ENCODE measurements at places on chromosomes 7 and 10.

GRCh38 chr10:31395695-31396094 lies 76.7 kb downstream of the ZEB1 start:
- DNase-seq, result no peak

DNA sequence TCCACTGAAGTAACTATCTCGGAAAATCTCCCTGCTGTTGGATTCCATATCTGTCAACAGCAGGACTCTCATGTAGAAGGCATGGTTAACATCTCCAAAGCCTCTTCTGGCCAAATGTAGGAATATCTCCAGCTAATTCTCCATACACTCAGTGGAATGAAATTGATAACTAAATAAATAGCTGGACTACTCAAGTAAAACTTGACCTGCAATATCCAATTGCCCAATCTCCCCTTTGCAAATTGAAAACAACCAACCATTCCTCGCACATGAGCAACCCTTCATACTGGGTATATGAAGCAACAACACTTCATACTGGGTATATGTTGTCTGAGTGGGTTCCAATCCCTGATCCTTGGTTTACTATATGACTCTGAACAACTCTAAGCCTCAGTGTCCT lies 105.4 kb upstream of the KMT2E start:
- DNase-seq, result no peak

DNA sequence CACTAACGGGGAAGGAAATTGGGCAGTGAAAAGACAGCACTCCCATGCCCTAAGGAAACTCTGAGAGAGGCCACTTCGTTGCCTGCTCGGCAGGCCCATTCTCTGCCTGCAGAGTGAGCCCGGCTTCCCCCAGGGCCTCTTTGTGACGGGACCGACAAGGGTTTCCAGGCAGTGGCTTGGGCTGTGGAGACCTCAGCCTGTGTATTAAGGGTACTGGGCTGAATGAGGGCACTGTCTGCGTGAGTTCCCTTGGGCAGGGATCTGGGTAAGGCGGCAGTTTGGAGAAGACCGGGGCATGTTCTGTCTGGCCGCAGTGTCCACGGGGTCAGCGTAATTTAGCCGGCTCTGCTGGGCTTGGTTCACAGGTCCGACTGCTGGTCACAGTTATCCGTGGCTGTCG lies 237.2 kb downstream of the MGMT start:
- no peak for DNase-seq

- no peak for DNase-seq
Measured at GRCh38 chr10:26799342-26799741, 61.4 kb downstream of the ABI1 start.

DNA sequence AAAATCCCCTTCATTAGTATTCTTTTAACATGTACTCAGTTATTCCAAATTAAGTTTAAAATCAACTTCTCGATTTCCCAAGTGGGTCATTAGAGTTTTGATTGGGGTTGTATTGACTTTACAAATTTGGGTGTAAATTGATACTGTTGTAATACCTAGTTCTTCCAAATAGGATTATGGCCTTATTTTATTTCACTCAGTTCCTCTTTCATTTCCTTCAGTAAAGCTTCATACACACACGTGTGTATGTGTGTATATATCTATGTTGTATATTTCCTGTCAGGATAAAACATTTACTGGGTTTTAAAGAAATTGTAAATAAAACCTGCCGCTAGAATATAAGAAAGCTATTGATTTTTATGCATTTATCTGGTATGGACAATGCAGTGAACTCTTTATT lies 15.9 kb downstream of the YME1L1 start:
- DNase-seq, result no peak

GRCh38 chr7:96034940-96035727 lies 262.8 kb downstream of the DYNC1I1 start:
- no peak for DNase-seq

DNA sequence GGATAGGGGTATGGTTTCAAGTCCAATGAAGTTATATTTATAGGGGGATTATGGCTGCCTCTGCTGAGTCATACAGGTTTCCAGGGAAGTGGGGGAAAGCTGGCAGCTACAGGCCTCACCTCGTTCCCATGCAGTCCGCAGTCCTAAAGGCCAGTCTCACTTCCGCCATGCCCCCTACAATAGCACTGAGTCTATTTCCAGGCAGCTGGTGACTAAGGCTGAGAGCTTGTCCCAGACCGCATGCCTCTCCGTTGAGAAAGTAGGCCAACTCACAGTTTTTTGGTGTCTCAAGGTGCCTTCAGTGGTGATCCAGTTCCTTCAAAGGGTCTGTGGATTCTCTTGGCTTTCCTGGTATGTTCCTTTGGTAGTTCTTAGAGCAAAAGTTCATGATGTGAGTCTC lies 203.9 kb upstream of the GLI3 start:
- no peak for DNase-seq

DNA sequence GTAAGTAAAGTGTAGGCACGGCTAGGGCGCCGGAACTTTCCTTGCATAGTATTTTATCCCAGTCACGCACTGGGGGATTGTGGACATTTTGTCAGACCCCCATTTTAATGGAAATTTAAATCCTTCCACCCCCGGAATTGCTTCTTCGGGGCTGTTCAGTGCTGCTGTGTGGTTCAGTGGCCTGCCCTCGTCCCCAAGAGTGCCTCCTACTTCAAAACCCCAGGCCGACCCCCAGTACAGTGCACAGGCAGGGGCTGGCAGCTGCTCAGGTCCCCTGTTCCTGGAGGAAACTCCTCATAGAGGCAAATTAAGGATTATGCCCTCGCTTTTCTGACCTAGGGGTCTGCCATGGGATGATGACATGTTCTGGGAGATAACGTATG lies 94.5 kb downstream of the PTPRE start:
- DNase-seq, result no peak

DNA sequence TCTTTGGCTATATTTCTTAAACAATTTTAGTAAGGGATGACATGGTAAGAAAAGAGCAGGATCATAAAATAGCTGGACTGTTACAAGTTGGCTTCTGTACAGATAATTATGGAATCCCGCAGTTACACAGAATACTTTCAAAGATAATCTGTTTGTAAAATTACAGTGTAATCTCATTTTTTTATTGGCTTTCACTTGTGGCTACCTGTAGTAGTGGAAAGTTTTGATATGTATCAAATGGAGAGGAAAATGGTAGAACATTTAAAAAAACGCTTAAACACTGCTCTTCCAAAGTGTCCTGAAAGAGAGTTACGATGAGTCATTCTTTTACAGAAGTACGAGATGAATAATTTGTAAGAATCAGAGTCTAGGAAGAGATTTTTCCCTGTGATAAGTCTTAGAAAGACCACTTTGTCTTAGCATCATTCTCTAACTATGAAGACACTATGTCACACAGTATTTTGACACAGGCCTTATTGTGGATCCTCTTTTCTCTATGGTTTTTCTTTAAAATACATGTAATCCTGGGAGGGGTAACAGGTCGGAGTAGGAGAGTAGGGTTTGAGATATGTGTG lies 215.0 kb upstream of the DKK1 start:
- no peak for DNase-seq

- no peak for DNase-seq
Measured at GRCh38 chr7:84697506-84697905, 489.4 kb downstream of the SEMA3D start.

- no peak for DNase-seq
Measured at GRCh38 chr7:27245798-27246691, 3.4 kb downstream of the EVX1 start.

GRCh38 chr7:29995652-29996051 lies 6.1 kb upstream of the SCRN1 start:
- no peak for DNase-seq

- DNase-seq, result no peak
Measured at GRCh38 chr10:2011106-2011716, 273.9 kb upstream of the ADARB2 start.

GRCh38 chr10:70809011-70809611 lies 6.6 kb upstream of the SGPL1 start:
- DNase-seq, result no peak

GRCh38 chr10:77494756-77495541 lies 142.7 kb downstream of the KCNMA1 start:
- no peak for DNase-seq

GRCh38 chr7:150620617-150621371 lies 11.4 kb downstream of the GIMAP6 start:
- no peak for DNase-seq

- DNase-seq, result no peak
Measured at GRCh38 chr7:50273301-50273700, 31.2 kb upstream of the IKZF1 start.

DNA sequence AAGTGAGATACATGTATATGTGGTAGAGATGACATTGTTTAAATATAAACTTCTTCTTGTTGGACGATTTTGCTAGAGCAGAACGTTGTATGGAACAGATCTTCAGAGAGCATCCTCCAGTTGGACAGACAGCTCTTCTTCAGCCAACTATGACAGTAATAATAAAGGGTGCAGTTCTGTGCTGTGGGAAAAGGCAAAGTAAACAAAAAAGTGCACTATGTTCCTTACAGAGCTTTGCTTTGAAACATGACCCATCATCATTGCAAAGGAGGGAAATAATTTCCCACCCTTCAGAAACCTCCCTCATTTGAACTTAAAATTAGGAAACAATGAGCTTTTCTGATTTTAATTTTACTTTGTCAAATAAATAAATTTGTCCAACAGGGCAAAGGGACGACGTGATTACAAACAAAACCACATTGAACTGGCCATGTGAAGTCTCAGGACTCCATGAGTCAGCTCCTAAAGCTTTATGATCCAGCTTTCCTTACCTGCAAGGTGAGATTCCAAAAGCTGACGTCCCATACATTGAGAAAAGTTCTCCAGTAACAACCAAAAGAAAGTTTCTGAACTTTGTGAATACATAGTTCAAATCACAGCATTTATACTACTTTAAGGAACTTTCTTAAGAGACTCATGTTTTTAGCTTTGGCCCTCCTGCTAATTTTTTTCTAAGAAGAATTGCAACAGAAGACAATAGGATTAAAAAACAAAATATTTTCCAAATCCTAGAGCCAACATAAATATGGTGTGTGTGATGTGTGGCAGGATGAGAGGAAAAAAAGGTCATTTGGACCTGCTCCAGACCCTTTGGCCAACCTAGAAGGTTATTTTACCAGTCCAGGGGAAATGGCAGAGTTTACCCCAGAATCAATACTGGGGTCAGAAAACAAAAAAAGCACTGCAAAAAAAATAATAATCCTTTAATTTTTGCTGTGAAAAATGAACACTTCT lies 565.4 kb upstream of the NRP1 start:
- no peak for DNase-seq

GRCh38 chr10:119715628-119716505 lies 10.0 kb upstream of the INPP5F start:
- no peak for DNase-seq

GRCh38 chr7:22633286-22633953 lies 93.6 kb upstream of the IL6 start:
- no peak for DNase-seq

- no peak for DNase-seq
Measured at GRCh38 chr7:110373859-110374258, 717.1 kb upstream of the LRRN3 start.

DNA sequence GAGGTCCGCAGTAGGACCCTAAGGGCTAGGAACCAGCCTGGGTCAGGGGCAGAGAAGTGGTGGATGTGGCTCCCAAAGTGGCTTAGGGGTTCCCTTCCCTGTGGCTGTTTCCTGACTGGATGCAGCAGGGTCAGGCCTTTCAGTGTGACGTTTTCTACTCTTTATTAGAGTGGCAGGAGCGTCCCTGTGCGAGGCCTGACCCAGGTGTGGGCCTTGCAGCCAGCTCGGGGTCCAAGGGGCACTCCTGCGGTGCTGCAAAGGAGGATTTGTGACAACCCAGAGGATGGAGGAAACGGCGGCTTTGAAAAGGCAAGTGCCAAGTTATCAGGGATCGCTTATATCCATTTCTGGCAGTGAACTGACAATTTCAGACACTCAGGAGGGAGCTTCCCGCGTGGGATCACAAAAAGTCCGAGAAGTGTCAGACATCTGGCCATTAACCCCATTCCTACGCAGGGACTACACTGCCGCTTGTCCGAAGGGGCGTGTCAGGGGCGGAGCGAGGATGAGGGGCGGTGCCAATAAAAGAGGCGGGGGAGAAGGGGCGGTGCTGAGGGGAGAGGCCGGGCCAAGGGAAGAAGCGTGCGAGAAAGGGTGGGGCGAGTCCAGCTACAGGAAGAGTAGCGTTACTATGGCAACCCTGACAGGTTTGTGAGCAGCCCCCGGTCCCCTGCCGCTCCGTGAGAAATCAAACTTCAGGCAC lies 98.8 kb upstream of the ZNF722 start:
- DNase-seq, result no peak

DNA sequence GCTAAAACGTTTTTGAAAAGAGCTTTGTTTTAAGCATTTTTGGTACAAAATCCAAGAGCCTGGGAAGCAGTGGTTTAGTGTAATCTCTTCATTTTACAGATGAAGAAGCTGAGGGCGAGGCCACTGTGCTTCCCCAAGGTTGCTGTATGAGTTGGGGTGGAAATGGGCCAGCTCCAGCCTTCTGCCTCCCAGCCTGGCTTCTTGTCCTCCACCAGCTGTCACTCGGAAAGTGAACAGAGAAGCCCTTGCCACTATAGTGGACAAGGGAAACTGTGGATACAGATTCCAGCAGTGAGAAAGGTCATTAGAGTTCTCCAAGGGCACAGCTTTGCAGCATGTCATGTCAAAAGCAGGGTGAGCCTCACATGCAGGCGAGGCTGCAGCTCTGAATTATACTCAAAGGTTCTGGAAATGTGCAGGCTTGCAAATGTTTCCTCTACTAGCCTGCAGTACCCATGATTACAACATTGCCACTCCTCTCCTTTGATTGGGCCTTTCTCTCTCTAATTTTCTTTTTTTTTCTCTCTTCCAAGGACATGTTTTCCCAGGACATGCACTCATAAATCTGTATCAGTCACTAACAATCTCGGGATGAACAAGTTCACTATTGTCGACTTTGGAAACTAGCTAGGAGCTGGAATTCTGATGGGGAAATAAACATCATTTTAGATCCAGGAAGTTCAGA lies 33.0 kb downstream of the BAMBI start:
- DNase-seq, result no peak

GRCh38 chr10:126314863-126315493 lies 73.3 kb downstream of the ADAM12 start:
- DNase-seq, result no peak

DNA sequence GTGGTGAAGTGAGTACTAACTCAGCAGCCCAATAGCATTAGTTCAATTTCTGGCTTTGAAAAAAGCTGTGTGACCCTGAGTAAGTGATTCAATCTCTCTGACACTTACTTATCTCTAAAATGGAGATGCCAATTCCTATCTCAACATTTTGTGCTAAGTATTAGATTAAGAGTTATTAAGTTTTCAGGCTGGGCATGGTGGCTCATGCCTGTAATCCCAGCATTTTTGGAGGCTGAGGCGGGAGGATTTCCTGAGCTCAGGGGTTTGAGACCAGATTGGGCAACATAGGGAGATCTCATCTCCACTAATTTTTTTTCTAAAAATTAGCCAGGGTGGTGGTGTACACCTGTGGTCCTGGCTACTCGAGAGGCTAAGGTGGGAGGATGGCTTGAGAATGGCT lies 109.5 kb downstream of the PRTFDC1 start:
- DNase-seq, result no peak

All from HFF-Myc (cell line).